ENCODE measurements at places on chromosomes 16 and 17.

GRCh38 chr17:46978489-46979146 is 435 bp downstream of the RPRML start:
- no peak for DNase-seq

DNA sequence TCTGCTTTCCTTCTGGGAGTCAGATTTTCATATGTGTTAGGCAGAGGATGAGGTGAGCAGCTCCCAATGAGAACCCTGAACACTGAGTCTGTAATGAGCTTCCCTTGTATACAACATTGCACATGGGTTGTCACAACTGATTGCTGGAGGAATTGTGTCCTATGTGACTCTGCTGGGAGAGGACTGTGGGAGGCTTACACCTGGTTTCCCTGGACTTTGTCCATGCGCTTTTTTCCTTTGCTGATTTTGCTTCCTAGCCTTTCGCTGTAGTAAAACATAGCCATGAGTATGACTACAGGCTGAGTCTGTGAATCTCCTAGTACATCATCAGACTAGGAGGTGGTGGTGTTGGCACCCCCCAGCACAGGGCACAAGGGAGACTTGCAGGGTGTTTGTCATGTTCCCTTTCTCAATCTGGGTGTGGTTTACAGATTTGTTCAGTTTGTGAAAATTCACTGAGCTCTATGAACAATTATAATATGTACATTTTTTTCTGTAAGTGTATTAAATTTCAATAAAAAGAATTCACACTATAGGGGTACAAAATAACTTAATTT is 1.7 kb upstream of the PLK1 start:
- no peak for DNase-seq

DNA sequence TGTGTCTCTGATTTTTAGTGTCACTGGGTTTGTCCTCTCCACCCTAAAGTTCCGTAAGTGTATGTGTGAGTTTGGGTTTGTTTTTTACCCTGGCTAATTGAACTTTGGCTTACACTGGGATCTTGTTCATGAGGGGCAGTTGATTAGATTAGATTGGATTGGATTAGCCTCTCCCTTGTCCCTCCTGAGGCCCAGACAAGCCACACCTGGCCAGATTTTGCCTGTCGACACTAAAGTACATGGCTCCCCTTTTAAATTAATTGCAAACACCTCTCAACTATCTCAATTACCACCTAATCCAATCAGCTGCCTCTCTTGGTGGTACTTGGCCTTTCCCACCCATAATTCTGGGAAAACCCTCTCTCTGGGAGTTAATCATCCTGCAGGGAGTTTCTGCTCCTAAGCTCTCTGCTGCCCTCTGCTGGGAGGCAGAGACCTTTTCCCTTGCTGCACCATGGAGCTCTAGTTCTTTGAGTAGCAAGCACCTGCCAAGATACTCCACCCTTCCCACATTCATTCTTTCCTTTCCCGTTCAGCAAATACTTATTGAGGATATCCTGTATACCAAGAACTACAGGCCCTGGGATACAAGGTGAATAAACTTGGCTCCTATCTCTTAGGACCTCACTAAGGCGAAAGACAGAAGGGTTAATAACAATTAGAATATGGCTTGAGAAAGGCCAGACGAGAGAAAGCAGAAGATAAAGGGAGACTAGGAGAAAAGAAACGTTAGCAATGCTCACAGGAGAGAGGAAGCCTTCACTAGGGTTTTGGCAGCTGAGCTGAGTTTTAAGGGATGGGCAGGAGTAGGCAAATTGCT is 60.0 kb upstream of the MPHOSPH6 start:
- peak; percentile 63 for DNase-seq

DNA sequence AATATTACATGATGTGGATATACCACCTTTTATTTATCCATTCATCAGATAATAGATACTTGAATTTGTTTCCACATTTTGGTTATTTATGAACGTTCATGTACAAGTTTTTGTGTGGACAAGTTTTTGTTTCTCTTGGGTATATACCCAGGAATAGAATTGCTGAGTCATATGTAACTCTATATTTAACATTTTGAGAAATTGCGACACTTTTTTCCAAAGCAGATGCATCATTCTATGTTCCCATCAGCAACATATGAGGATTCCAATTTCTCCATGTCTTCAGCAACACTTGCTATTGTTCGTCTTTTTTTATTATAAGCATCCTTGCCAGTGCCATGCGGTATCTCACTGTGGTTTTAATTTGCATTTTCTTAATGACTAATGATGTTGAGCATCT is 93.9 kb downstream of the GSG1L start:
- no peak for DNase-seq

GRCh38 chr17:36008998-36009665 is 7.8 kb upstream of the CCL15 start:
- DNase-seq = no peak

DNA sequence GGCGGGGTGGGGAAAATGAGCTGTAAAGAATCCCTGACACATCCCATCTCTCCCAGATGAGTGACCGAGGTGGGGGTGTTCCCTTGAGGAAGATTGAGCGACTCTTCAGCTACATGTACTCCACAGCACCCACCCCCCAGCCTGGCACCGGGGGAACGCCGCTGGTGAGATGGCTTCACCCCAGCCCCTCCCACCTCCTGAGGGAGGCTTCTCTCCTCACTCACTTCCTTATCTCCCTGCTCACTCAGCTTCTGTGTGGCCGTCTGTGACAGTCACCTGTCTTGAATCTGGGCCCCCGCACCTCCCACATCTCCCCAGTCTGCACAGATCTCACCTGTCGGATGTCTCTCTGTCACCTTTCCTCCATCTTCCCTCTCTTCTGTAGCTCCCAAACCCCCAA is 13.4 kb downstream of the PDK2 start:
- no peak for DNase-seq

DNA sequence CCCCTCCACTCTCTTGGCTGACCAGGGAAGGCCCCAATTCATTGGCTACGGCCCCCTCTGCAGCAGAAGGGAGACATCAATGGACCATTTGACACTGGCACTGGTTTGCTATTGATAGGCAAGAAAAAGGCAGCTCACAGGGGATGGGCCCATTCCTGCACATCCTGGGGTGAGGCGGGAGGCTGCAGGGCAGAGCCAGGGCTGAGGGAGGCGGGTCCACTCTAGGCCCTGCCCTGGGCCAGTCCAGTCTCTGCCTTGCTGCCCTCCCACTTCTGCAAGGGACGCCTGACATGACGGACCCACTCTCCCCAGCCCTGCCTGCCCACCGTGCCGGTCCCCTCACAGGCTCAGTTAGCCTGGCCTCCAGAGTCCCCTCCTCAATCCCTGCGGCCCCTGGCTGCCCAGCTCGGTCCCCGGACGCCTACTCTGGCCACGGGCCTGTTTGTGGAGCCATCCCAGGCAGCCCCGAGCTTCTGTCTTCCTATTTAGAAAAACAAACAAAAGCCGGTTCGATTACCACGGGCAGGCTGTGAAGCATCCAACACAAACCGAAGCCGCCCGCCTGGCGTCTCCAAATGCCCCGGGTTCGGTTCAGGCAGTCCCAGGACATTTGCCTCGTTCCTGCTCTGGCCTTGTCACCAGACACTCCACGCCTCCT is 160.7 kb downstream of the IRX5 start:
- no peak for DNase-seq

GRCh38 chr17:49880291-49881053 is 32.6 kb upstream of the TAC4 start:
- peak; percentile 62 for DNase-seq

DNA sequence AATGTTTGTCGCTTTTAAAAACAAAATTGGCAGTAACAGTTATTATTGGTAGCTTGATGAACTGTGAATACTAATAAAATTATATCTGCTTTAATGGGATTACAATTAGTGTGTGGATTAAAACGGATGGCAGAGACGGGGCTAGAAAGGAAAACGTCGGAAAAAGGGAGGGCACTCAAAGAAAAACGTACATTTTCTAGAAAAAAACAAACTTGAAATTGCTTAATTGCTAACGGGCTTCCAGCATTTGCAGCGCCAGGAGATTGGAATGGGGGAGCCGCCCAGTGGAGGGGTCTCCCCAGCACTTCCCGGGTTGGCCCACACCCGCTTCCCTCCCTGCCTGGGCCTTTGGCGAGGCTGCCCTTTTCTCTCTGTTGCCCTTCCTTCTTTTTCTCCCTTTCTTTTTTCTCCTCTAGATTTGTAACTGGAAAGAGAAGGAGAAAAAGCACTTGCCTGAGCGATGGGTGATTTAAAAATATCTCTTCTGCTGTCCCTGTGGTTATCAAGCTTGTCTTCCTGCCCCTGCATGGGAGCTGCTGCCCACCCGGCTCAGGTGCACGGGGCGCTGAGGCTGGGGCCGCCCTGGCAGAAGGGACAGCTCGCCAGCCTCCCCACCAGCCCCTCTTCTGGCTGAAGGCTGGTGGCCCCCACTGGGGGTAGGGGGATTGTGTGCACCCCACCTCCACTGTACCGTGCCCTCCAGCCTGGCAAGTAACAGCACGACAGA is 5.9 kb downstream of the BAHCC1 start:
- DNase-seq = no peak

DNA sequence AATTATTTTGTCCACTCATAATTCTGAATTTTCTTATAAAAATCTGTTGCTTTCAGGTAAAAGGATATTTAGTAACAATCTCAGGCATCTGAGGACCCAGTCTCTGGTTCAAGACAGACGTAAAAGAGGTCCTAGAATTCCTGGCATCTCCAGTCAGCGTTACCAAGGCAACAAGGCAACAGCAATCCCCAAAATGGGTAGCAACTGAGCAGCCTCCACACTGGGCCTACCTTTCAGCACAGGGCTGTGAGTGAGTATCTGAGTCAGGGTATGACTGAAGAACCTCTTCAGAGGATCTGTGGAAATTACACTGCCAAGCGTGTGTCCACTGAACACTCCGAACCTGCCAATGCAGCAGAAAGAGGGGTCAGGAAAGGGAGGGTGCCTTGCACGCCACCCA is 20.8 kb downstream of the FANCA start:
- no peak for DNase-seq

GRCh38 chr16:22052980-22053379 is 39.4 kb upstream of the VWA3A start:
- DNase-seq = no peak

DNA sequence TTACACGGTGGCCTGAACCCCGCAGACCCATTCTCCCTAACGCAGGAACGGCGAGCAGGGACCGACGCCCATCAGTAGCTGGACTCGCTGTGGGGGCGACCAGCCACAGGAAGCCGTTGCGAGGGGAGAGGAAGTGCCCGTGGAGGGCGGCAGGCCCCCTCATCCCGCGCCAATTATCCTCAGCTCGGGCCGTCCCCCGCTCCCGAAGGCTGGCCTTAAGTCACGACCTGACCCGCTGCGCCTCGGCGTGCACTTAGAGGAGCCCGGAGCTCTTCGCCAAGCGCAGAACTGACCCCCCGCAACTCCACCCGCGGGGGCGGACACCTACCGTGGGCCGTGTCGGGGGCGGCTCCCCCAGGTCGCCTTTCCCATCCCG is 401 bp downstream of the ARL16 start:
- DNase-seq = no peak

DNA sequence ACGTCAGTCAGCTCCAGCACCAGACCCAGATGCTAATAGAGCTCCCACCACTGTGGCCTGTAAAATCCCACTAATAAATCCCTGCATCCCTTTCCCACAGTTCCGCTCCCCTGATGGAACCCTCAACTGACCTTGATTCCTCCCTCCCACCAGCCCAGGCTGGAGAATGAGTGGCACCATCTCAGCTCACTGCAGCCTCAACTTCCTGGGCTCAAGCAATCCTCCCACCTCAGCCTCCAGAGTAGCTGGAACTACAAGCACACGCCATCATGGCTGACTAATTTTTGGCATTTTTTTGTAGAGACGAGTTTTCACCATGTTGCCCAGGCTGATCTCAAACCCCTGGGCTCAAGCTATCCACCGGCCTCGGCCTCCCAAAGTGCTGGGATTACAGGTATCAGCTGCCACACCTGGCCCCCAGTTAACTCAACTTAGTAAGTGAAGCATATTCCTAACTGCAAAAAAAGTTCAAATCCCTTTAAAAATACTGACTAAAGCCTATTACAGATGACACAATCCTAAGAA is 15.6 kb downstream of the USP7 start:
- no peak for DNase-seq

DNA sequence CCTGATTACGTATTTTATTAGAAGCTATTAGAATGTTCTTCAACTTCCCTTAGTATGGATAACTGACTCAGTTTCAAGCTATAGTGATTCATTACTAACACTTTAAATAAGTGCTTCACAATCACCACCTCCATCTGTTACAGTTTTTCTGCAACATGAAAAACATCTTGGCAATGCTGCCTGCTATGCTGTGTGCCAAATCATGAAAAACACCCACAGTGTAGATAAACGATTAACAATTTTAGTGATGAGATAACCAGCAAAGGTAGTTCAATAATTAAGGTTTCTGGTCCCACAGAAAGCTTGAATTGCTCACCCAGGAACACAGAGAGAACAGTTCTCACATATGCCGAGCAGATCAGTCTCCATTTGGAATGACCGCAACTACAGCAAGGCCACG is 51.4 kb upstream of the SLC25A19 start:
- no peak for DNase-seq

DNA sequence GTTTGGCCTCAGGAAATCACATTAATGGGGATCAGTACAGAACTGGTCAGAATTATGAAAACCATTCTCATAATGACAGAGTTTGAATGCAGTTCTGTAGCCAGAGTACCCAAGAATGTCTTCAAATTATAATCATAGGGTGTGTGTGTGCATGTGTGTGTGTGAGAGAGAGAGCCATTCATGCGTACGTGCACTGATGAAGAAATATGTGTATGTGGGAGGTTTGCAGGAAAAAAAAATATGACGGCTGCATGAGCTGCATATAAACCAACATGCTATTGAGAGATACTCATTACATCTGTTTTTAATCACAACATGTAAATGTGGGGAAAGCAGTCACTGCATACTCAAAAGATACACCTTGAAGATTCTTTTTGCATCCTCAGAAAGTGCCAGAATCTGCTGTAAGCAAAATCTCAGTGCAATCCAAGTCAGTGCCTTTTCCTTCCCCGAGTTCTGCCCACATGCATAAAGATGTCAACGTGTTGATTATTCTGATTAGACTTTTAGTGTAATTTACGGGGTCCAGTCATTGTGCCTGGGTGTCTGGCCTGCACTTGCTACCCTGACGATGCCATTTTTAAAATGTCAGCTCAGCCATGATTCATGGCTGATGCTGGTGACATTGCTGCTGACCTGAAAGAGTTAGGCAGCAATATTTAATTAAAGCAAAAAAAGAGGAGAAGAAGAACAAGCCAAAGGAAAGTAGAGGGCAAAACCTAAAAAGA is 378.7 kb upstream of the ZFHX3 start:
- DNase-seq = no peak

GRCh38 chr16:27364493-27365141 is 37.4 kb upstream of the IL21R start:
- DNase-seq = no peak

DNA sequence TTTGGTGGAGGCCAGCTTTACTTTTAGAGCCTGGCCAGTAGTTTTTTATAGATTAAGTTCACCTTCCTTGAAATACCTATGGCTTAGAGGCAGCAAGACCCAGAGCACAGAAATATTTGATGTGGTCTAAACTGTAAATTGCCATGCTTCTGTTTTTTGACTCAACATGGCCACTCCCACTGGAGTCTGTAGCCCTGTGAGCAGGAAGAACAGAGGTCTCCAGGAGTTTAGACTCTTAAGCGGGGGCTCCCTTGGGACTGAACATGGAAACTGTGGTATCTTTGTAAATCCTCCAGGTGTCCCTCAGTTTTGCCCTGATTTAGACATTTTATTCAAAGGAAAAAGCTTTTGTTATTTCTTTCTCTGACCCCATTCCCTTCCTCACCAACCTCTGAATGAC is 145.6 kb downstream of the FTO start:
- DNase-seq = no peak

- DNase-seq = peak; percentile 34
Measured at GRCh38 chr16:3577302-3577752, at the start of gene NLRC3. Gene NLRC3 (minus strand): TSS chr16:3577403. CDS start chr16:3565036, 12,367 bp downstream.

Measured in T-helper 9 cell (primary cell).